ENCODE measurements at places on chromosomes 16 and 17. TPM values are rescaled to one million over a fixed set of nuclear protein-coding genes. Genes with fewer than 3 reads are reported as not detected.

TBC1D3E gene
- total RNA-seq, result not detected

TBC1D28 gene
- not detected for total RNA-seq

GH2 gene
- total RNA-seq, result not detected

HS3ST6 gene
- not detected for total RNA-seq

ROGDI gene
- 22.4 TPM for total RNA-seq

ZDHHC1 gene
- total RNA-seq, result 9.2 TPM

THUMPD1 gene
- total RNA-seq, result 34.2 TPM

BCL6B gene
- total RNA-seq, result 0.90 TPM

FZD2 gene
- 8.8 TPM for total RNA-seq

SLC13A5 gene
- not detected for total RNA-seq

MARVELD3 gene
- not detected for total RNA-seq

C17orf78 gene
- total RNA-seq, result not detected

GALNS gene
- total RNA-seq, result 38.1 TPM

DNAH3 gene
- not detected for total RNA-seq

KRTAP4-3 gene
- not detected for total RNA-seq

TRIM65 gene
- 20.6 TPM for total RNA-seq

TLCD1 gene
- 20.9 TPM for total RNA-seq

TNFSF13 gene
- total RNA-seq, result 11.4 TPM

HSPB9 gene
- total RNA-seq, result not detected

RABEP2 gene
- total RNA-seq, result 18.6 TPM

NTN3 gene
- not detected for total RNA-seq

SLC5A11 gene
- not detected for total RNA-seq

SULT1A1 gene
- 48.0 TPM for total RNA-seq

TNK1 gene
- total RNA-seq, result under 0.01 TPM

PMP22 gene
- 64.3 TPM for total RNA-seq

MYH13 gene
- 0.16 TPM for total RNA-seq

TAC4 gene
- total RNA-seq, result not detected

CARD14 gene
- not detected for total RNA-seq

GNG13 gene
- not detected for total RNA-seq

NPIPA2 gene
- not detected for total RNA-seq

CCL16 gene
- total RNA-seq, result not detected

USH1G gene
- not detected for total RNA-seq

IGFBP4 gene
- total RNA-seq, result 334 TPM

TP53TG3C gene
- total RNA-seq, result not detected

TMEM235 gene
- not detected for total RNA-seq

TMEM132E gene
- total RNA-seq, result not detected

ALOX15B gene
- 0.36 TPM for total RNA-seq

TMEM114 gene
- not detected for total RNA-seq

All from cardiac atrium fibroblast (primary cell).